Pulmonary artery endothelial cell (primary cell): ENCODE measurements at places on chromosomes 16 and 17. TPM values are rescaled to one million over a fixed set of nuclear protein-coding genes. Genes with fewer than 3 reads are reported as not detected.

The GALR2 gene
- total RNA-seq = 0.07 TPM in 1 of 2 replicates, not detected in the other

The ERN1 gene
- total RNA-seq = 9.9 and 14.1 TPM in 2 replicates

The METTL9 gene
- 150 and 193 TPM in 2 replicates for total RNA-seq

The TBX4 gene
- not detected in 2 replicates for total RNA-seq

The WFDC1 gene
- not detected in 2 replicates for total RNA-seq

The ACSF2 gene
- total RNA-seq = 10.0 and 10.5 TPM in 2 replicates

The SLC16A11 gene
- 0.26 and 0.78 TPM in 2 replicates for total RNA-seq

The KRT40 gene
- not detected in 2 replicates for total RNA-seq

The ABCC12 gene
- total RNA-seq = not detected in 2 replicates

- DNase-seq = no peak
Measured at GRCh38 chr16:64705443-64705842, 416.4 kb downstream of the CDH11 start.

DNA sequence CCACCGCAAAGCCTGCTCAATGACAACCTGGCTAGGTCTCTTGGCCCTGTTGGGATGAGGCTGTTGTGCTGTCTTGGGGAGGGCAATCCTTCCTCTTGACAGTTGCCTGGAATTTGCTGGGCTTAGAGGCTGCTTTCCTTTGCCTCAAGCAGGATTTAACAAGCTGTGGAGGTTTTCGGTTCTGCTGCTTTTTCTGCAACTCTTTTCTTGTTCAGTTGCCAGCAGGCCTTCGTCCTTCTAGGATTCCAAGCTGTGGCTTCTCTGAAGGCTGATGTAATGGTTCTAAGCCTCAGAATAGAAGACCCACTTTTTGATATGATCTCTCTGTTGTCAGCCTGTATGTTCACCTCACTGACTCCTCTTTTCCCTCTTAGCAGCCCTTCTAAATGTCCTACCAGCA lies 149.5 kb upstream of the HS3ST4 start:
- no peak for DNase-seq

DNA sequence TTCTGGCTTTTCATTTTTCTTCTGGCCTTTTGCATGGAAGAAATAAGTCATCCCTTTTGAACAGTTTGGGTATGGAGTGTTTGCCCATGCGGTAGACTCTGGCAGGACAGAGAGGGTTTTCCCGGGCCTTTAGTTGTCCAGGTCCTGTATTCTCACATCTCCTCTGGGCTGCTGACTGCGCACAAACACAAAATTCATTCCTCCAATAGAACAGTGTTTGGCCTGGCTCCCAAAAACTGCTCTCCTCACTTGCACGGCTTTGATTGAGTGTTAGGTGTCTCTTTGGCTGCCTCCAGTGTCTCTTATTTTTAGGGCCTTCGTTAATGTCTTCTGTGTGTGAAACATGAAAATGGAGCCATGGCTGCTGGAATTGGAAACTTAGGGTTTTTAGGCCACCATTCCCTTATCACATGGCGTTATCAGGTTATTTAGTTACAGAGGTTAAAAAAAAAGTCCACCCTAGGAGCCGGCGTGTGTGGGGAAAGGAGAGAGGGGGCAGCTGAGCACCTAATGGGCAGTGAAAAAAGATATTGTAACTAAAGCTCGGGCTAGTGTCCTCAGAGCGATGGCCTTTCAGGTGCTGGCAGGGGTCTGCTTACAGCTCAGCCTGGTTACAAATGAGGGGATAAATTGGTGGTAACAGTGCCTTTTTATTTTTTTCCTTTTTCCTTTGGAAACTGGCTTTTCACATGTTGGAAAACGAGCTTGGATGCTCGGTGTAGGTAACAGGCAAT lies 47.3 kb downstream of the PRKCA start:
- DNase-seq = no peak

DNA sequence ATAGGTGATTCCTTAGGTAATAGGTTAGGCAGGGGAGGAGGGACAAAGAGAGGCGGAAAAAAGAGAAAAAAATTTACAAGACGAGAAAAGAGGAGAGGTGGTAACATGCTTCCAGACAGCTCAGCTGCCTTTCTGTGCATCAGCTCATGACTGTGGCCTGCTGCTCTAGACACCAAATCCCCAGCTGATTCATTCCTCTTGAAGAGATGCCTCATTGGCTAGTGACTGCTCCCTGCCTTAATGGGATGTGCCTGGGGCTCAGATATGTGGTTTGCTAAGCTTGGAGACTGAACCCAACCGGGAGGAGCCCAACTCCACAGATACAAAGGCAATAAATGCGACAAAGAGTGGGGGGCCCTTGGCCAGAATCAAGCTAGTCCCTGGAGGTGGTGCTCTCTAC lies 105.9 kb upstream of the FAM20A start:
- no peak for DNase-seq

DNA sequence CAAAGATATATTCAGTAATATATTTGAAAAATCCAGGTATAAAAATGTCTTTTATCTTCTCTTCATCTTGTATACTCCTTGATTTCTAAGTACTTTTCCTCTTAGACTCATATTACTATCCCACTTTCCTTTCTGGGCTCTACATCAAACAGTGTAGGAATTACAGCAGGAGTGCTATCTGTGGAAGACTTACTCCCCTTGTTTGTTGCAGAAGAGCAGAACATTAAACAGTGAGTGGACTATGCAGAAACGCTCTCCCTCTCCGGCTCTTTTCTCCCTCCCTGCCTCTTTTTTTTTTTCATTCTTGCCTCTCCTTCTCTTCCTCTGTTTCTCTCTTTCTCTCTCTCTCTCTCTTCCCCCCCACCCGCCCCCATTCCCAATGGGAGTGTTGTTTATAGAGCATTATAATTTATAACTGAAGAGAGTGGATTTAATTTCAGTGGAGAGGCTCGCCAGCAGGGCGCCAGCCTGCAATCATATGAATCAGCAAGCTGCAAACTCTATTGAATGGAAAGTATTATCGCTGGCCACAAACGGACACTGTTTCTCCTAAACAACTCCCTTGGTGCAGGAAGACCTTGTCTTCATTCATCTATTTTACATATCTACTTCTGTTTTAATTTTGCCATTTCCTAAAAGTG lies 242.3 kb upstream of the TBX2 start:
- DNase-seq = no peak

DNA sequence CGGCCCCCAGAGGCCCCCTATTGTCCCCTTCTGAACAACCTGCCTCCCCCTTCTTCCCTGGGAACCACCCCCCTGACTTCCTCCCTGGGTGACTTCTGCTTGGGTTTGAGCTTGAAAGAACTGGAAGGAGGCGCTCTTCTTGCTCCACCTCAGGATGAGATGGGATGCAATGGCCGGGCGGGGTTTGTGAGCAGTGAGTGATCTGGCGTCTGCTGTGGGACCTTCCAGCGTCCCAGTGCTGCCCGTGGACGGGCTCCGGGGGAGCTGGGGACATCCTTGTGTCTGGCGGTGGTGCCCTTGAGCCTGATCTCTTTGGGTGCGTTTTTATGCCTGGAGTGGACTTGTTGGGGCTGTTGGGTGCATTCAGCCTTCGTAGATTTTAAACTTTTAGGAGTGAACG lies 11.6 kb downstream of the MGRN1 start:
- DNase-seq = no peak

DNA sequence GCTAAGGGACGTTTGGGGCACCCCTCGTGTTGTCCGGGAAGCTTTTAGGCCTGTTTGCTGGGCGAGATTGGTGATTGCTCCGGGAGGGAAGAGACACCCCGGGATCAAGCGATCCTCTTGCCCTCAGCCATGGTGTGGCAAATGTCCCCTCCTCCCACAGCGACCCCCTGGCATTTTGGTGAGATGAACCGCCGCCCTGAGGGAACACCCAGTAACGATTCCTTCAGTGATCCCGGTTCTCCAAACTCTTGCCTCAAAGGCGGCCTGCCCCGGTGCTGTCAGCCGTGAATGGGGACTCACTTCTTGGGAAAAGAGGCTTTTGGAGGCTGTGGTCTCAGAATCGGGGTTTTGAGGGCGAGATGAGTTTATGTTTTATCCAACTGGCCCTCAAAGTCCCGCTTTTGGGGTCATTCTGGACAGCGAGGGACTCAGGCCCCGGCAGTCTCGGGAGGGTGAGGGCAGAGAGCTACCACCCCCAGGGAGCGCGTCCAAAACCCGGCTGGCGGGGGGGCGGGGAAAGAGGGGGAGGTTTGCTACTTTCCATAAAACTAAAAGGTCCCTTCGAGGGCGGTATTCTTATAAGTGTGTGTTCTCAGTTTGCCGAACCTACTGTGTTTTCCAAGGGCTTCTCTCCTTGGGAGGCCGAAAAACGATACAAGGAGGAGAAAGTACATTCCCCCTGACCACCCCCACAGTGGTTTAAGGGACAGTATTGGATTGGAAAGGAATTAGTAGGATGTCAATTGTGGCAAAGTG lies 232.7 kb downstream of the MRTFB start:
- no peak for DNase-seq

- DNase-seq = no peak
Measured at GRCh38 chr17:29734640-29735039, 111.9 kb upstream of the CORO6 start.

DNA sequence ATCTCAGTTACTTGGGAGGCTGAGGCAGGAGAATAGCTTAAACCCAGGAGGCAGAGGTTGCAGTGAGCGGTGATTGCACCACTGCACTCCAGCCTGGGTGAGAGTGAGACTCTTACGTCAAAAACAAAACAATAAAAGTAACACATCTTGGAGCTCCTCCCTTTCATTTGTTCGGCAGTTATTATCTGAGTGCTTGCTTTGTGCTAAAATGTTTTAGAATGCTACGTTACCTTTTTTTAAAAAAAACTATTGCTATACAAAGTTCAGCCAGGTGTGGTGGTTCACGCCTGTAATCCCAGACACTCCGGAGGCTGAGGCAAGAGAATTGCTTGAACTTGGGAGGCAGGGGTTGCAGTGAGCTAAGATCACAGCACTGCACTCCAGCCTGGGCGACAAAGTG lies 15.8 kb downstream of the IST1 start:
- DNase-seq = no peak

DNA sequence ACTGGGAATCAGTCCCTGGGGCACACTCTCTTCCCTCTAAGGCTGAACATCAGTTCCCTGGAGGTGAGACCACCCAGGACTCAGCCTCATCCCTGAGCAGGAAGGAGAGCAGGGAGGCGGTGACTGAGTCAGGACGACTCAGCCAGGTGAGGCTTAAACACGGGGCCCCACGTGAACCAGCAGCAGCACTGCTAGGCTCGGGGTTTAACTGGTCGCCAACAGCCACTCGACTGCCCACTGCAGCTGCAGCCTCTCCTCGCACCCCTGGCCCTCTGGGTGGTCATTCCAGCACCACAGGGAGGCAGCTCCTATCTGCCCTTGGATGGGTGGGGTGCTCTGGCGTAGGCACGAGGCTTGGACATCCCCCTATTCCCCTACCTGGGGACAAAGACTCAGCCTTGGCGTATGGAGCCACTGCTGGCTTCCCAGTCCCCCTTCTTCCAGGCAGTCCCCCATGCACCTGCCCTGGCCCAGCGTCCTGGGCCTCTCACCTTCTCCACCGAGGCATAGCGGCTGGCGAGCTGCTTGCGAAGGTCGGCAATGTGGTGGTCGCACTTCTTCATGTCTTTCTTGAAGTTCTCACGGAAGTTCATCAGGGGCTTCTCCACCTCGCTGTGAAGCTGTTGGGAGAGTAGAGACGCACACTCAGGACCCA lies 21.2 kb upstream of the RCVRN start:
- no peak for DNase-seq

- no peak for DNase-seq
Measured at GRCh38 chr16:15993128-15993527, 43.7 kb downstream of the ABCC1 start.

GRCh38 chr16:5925850-5926249 lies 828.3 kb upstream of the EEF2KMT start:
- DNase-seq = no peak

- no peak for DNase-seq
Measured at GRCh38 chr16:26281381-26282110, 589.8 kb downstream of the HS3ST4 start.

- DNase-seq = no peak
Measured at GRCh38 chr17:46817151-46817900, 1.2 kb downstream of the WNT3 start.

- DNase-seq = no peak
Measured at GRCh38 chr17:63503341-63503705, 19.8 kb upstream of the KCNH6 start.

- DNase-seq = no peak
Measured at GRCh38 chr17:57326764-57327163, 70.4 kb downstream of the MSI2 start.

GRCh38 chr16:5396880-5397279 lies 299.3 kb upstream of the EEF2KMT start:
- DNase-seq = no peak

GRCh38 chr16:5826332-5826731 lies 728.7 kb upstream of the EEF2KMT start:
- DNase-seq = no peak

GRCh38 chr17:67821871-67822367 lies 3.4 kb upstream of the BPTF start:
- no peak for DNase-seq

- DNase-seq = no peak
Measured at GRCh38 chr17:81488276-81488860, 24.2 kb downstream of the ACTG1 start.
